ENCODE measurements at places on chromosomes 2 and 18.

DNA sequence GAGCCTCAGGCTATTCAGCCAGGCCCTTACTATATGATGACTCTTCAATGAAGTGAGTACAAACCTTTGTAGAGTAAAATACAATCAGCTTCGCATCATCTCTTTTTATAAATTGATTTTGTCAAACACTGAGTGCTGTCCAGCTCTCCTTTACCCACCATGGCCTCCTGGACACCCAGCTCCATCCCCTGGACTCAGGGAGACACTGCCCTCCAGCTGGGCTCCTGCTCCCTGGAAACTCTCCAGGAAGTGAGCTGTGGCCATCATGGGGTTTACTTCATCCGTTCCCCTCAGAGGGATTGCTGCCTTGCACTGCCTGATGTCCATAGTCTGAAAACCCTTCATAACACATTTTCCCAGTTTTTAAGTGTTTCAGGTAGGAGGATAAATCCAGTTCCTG is 82.5 kb upstream of the XIRP2 start:
- DNase-seq, result no peak

GRCh38 chr2:101127319-101128056 is 23.7 kb downstream of the TBC1D8 start:
- DNase-seq, result no peak

GRCh38 chr2:235897992-235898391 is 270.2 kb downstream of the GBX2 start:
- DNase-seq, result no peak

DNA sequence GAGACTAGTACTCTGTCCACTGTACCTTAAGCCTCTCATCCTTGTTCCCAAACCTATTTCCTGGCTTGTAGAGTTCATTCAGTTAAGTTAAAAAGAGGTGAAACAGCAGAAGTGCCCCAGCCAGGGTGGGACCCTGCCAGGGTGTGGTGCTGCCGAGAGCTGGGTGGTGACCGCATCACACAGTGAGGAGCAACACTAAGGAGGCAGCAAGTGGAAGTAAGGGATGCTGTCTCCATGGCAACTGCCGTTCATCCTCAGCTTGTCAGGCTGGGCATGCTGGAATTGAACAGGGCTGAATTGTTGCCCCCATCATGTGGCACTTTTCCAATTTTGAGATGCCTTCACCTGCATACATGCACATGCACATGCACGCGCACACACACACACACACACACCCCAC is 77.0 kb downstream of the VSNL1 start:
- DNase-seq, result no peak

- no peak for DNase-seq
Measured at GRCh38 chr2:152894051-152894450, 175.6 kb downstream of the ARL6IP6 start.

GRCh38 chr2:54573537-54573919 is 117.4 kb downstream of the SPTBN1 start:
- no peak for DNase-seq

- no peak for DNase-seq
Measured at GRCh38 chr2:202014759-202015211, 18.9 kb upstream of the FZD7 start.

DNA sequence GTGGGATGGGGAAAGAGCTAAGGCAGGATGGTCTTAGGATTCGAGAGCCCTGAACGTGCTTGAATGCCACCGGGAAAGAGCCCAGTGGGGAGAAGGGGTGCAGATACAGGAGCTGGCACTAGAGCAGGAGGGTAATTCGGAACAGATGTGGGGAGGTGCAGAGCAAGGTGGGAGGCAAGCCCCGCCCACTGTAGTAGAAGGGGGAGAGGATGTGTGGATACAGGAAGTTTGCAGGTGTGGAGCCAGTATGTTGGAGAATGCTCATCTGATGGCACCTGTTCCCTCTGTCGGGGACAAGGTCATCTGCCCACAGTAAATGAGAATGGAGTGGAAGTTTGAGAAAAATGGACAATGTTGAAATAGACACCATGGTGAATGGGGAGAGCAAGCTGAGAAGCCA is 28.8 kb downstream of the CHST10 start:
- no peak for DNase-seq

- no peak for DNase-seq
Measured at GRCh38 chr18:9753846-9754245, 45.7 kb downstream of the RAB31 start.

DNA sequence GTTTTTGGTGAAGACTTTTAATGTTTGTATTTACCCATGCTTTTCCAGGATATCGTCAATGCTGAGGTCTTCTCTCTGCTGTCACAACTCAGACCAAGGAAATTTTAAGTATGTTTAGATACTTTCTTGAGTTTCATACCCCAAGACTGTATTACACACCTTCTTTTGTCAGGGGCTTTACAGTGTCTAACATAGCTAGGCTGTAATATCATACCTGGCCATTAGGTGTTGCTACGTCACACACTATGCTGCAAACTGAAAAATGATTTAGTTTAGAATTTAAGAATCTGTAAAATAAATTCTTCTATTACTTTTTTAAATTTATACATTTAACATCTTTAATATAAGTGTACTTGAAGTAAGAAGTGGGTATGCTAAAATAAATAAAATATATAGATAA is 358.4 kb upstream of the NRP2 start:
- no peak for DNase-seq

DNA sequence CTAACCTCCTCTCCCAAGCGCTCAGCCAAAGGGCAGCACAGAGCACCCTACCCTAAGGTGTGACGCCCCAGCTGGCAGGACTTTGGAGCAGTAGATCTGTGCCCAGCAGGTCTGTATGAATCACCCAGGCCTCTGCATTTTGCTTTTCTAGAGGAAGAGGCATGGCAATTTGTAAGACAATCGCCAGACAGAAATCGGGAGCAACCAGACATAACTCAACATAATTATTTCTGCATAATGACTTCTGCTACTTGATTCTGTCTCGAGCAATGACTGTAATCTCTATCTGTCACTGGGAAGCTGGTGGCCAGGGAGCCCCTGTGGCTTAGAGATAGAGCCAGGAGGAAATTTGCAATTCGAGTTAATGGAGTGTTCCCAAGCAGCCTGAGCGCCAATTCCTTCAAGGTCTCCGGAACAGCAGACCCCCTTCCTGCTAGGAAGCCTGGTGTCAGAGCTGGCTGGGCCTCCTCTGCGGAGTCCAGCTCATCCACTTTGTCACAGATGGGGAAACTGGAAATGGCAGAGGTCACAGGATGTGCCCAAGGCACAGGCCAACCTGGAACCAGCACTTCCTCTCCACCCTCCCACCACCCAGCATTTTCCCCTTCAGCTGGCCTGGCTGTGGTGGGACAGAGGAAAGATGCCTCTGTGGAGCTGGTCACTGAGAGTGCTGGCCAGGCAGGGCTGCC is 55.0 kb downstream of the ODC1 start:
- DNase-seq, result no peak
